ENCODE measurements at places on chromosomes 12 and 14. TPM values are rescaled to one million over a fixed set of nuclear protein-coding genes. Genes with fewer than 3 reads are reported as not detected.

GRCh38 chr12:30582943-30583342 lies 112.7 kb downstream of the IPO8 start:
- no peaks in the 10 kb centered on the region for H3K27me3 ChIP-seq
- H3K36me3 ChIP-seq = no peaks in the 10 kb centered on the region
- no peak overlapping the region for H3K27ac ChIP-seq
- no peak overlapping the region for H3K4me3 ChIP-seq

DNA sequence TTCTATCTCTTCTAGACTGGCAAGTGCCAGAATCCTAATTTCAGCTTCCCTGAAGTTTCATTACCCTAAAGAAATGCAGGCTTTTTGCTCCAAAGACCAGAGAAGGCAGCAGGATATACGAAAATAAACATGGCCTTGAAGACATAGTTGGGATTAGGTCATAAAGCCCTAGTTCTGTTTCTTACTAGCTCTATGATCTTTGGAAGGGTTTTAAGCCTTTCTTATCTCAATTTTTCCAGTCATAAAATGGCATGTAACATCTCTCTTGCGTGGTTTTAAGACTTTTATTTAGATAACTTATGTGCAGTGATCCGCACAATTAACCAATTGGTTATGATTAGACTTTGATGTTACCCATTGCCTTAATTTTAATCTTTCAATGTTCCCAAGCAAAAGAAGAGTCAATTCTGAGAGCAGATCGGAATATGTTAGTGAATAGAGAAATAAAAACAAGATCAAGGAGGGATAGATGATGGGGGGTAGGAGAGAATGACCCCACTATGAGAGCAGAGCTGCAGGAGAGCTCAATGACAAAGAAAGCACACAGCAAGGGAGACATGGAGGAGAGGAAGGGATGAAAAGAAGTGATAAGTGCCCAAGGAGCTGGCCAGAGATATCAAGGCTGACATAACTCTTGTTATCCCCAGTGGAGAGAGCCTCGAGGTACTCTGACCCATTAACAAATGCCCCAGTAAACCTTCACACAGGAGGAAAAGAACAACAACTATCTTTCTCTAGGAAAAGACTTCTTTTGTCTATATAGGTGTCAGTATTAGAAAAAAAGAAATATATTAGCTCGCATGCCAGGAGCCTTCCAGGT lies 53.0 kb upstream of the ANP32D start:
- H3K27ac ChIP-seq = no peak overlapping the region
- DNase-seq = no peak
- H3K4me1 ChIP-seq = no peaks in the 10 kb centered on the region
- no peak overlapping the region for H3K4me3 ChIP-seq

GRCh38 chr12:45298721-45299692 lies 83.1 kb downstream of the ANO6 start:
- H3K36me3 ChIP-seq = no peaks in the 10 kb centered on the region
- H3K4me1 ChIP-seq = peaks cover 50% of the 10 kb centered on the region
- H3K27ac ChIP-seq = peak overlapping the region; percentile 45
- H3K4me3 ChIP-seq = no peak overlapping the region
- no peaks in the 10 kb centered on the region for H3K27me3 ChIP-seq
- peak; percentile 44 for DNase-seq

GRCh38 chr12:105256921-105257320 lies 20.9 kb upstream of the APPL2 start:
- H3K4me3 ChIP-seq = no peak overlapping the region
- no peak for DNase-seq
- no peaks in the 10 kb centered on the region for H3K36me3 ChIP-seq
- no peaks in the 10 kb centered on the region for H3K27me3 ChIP-seq

The CRIP2 gene
- 76.2 TPM for total RNA-seq

The TAS2R7 gene
- not detected for total RNA-seq

The SLC25A47 gene
- not detected for total RNA-seq

The EXOC5 gene
- total RNA-seq = 19.4 TPM

DNA sequence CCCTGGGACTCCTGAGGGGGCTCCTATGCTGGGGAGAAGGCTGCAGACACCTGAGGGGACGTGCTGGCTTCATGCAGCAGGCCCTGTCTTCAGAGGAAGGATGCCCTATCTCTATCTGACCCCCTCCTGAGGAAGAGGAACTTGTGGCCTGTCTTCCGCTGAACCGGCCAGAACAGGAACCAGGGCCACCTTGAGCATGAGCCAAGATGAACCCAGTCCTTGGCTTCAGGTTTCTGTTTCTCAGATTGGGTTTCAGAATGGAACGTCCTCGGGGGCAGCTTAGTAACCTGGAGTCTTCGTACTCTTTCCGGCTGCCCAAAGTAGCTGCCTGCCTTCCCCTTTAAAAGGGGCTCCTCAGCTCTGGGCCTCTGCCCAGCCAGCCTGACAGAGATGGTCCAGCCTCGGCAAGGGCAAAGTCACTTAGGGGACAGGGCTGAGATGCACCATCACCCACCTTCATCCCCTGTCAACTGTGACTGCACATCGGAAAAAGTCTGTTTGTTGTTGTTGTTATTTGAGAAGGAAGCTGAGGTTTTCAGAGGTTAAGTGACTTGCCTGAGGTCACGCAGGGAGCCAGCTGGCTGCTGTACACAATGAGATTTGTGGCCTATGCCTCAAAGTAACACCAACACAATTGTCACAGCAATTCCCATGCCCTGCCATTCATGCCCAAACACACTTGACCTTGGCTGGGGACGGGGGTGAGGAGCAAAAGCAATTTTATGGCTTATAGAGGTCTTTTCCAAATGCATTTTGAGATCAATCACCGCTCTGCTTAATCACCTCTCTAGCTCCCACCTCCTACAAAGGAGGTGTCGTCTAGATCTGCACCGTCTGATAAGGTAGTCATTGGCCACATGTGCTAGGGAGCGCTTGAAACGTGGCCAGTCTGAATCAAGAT lies 13.4 kb downstream of the ASB2 start:
- no peak for DNase-seq
- no peaks in the 10 kb centered on the region for H3K27me3 ChIP-seq
- no peaks in the 10 kb centered on the region for H3K36me3 ChIP-seq
- peaks cover 23% of the 10 kb centered on the region for H3K4me1 ChIP-seq
- peak overlapping the region; percentile 44 for H3K27ac ChIP-seq
- H3K4me3 ChIP-seq = no peak overlapping the region

DNA sequence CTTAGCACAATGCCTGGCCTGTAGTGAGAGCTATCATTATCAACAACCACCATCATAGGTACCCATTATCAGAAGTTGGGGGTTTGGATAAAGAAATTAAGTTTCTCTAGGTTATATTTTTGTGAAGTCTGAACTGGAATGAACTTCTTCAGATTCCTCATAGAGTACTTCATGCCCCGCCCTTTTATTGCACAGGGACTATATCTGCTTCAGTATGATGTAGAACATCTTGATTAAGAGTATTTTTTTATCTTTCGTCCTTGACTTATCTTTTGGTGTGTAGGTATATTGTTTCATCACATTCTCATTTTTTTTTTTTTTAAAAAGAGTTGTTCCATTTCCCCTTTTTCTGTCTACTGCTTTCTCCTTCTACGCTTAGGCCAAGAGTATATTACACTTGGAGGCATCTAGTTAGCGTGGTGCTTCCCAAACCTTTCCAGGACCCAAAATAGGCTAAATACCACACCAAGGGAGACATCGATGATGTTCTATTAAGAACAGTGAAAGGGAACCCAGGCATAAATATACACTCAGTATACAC lies 467.5 kb downstream of the ZFP36L1 start:
- no peaks in the 10 kb centered on the region for H3K36me3 ChIP-seq
- H3K27me3 ChIP-seq = no peaks in the 10 kb centered on the region
- no peak overlapping the region for H3K4me3 ChIP-seq
- no peak overlapping the region for H3K27ac ChIP-seq

DNA sequence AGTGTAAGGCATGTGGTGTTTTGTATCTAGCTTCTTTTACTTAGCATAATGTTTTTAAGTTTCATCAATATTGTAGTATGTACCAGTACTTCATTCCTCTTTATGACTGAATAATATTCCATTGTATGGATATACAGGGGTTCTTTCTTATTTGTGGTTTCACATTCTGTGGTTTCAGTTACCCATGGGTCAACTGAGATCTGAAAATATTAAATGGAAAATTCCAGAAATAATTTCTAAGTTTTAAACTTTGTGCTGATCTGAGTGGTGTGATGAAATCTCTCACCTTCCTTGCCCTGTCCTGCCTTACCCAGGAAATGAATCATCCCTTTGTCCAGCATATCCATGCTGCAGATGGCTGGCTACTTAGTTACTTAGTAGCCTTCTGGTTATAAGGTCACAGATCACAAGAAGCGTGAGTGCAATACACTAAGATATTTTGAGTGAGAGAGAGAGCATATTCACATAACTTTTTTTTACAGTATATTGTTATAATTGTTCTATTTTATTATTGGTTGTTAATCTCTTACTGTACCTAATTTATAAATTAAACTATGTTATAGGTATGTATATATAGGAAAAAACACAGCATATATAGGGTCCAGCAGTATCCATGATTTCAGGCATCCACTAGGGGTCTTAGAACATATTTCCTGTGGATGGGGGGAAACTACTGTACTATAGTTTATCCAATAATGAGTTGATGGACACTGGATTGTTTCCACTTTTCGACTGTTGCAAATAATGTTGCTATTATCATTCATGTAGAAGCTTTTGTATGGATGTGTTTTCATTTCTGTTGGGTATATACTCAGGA lies 59.6 kb upstream of the LRTM2 start:
- no peaks in the 10 kb centered on the region for H3K27me3 ChIP-seq
- no peak overlapping the region for H3K27ac ChIP-seq
- peaks cover 27% of the 10 kb centered on the region for H3K36me3 ChIP-seq
- H3K4me1 ChIP-seq = peaks cover 54% of the 10 kb centered on the region
- DNase-seq = no peak
- no peak overlapping the region for H3K4me3 ChIP-seq

- no peak for DNase-seq
- peak overlapping the region; percentile 66 for H3K27ac ChIP-seq
- no peak overlapping the region for H3K4me3 ChIP-seq
- H3K27me3 ChIP-seq = no peaks in the 10 kb centered on the region
- peaks cover 71% of the 10 kb centered on the region for H3K4me1 ChIP-seq
- H3K36me3 ChIP-seq = no peaks in the 10 kb centered on the region
Observed at GRCh38 chr14:69682136-69682535, 70.7 kb downstream of the SUSD6 start.

- no peaks in the 10 kb centered on the region for H3K4me1 ChIP-seq
- no peak overlapping the region for H3K27ac ChIP-seq
- no peak overlapping the region for H3K4me3 ChIP-seq
- no peaks in the 10 kb centered on the region for H3K36me3 ChIP-seq
- H3K27me3 ChIP-seq = no peaks in the 10 kb centered on the region
Observed at GRCh38 chr12:41903014-41903708, 241.5 kb downstream of the GXYLT1 start.

DNA sequence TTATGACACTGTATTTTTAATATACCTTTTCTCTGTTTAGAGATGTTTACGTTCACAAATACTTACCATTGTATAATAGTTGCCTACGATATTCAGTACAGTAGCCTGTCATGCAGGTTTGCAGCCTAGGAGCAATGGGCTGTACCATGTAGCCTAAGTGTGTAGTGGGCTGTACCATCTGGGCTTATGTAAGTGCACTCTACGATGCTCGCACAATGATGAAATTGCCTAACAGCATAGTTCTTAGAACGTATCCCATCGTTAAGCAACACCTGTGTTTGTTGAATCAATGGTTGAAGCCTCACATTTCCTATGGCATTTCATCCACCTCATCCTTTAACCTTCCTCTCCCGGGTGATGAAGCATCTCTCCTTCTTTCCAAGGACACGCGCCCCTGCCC lies 12.5 kb upstream of the EML1 start:
- no peaks in the 10 kb centered on the region for H3K36me3 ChIP-seq
- H3K27me3 ChIP-seq = no peaks in the 10 kb centered on the region
- peaks cover 10% of the 10 kb centered on the region for H3K4me1 ChIP-seq
- no peak overlapping the region for H3K4me3 ChIP-seq
- DNase-seq = no peak

GRCh38 chr14:68232300-68233055 lies 412.9 kb downstream of the RAD51B start:
- no peaks in the 10 kb centered on the region for H3K36me3 ChIP-seq
- H3K4me1 ChIP-seq = peaks cover 53% of the 10 kb centered on the region
- DNase-seq = peak; percentile 58

DNA sequence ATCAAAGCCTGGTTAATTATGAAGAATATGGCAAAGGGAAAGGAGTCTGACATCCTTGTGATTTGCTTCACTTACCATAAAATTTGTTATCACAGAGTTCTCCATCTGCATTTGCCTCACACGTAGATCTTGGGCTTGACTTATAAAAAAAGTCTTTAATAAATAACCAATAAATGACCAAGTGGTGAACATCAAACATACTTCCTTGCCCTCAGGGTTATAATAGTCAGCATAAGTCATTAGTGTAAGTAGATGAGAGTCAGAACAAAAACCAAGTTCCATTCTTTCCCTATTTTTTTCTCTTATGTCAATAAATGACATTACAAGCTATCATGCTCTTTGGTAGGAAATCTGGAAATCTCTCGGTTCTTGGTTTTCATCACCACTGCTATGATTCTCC lies 635.4 kb upstream of the ATXN7L3B start:
- H3K4me3 ChIP-seq = no peak overlapping the region
- H3K27me3 ChIP-seq = no peaks in the 10 kb centered on the region
- no peaks in the 10 kb centered on the region for H3K36me3 ChIP-seq
- H3K4me1 ChIP-seq = no peaks in the 10 kb centered on the region
- H3K27ac ChIP-seq = no peak overlapping the region

- peak; percentile 38 for DNase-seq
- no peaks in the 10 kb centered on the region for H3K27me3 ChIP-seq
- peak overlapping the region; percentile 82 for H3K27ac ChIP-seq
- no peak overlapping the region for H3K4me3 ChIP-seq
- H3K4me1 ChIP-seq = peaks cover 31% of the 10 kb centered on the region
Observed at GRCh38 chr14:75821831-75822521, 159.8 kb downstream of the TGFB3 start.

The SDR9C7 gene
- not detected for total RNA-seq

The IFNG-AS1 gene
- total RNA-seq = not detected

DNA sequence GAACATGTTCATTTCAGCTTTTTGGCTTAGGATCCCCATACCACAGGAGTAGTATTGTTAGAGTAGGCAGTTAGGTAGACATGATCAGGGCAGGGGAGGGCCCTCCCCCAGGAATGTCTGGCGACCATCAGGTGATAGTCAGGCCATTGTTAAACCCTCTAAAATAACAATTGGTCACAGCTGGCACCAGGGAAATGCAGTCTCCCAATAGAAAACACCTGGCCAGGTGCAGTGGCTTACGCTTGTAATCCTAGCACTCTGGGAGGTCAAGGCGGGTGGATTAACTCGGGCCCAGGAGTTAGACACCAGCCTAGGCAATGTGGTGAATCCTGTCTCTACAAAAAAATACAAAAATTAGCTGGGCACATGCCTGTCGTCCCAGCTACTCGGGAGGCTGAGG lies 187.1 kb downstream of the MON2 start:
- no peaks in the 10 kb centered on the region for H3K27me3 ChIP-seq
- no peak overlapping the region for H3K27ac ChIP-seq
- no peaks in the 10 kb centered on the region for H3K36me3 ChIP-seq

DNA sequence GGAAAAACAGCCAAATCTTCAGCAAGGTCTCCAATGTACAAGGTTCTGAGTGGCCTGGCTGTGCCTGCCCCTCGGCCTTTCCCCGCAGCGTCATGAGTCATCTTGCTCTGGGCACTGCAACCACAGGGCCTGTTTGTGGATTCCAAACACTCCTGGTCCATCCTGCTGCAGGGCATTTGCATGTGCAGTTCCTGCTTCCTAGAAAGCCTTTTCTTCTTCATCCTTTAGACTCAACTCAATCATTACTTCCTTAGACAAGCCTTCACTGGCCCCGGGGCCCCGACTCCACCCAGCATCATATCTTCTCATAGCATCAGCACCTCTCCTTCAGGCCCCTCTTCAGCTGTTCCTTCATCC lies 101.8 kb upstream of the EGLN3 start:
- no peaks in the 10 kb centered on the region for H3K4me1 ChIP-seq
- no peak overlapping the region for H3K27ac ChIP-seq
- no peak overlapping the region for H3K4me3 ChIP-seq
- no peak for DNase-seq
- H3K27me3 ChIP-seq = no peaks in the 10 kb centered on the region

The IL22 gene
- total RNA-seq = not detected
